H4 (cell line): ENCODE measurements at places on chromosomes 4 and X. TPM values are rescaled to one million over a fixed set of nuclear protein-coding genes. Genes with fewer than 3 reads are reported as not detected.

DNA sequence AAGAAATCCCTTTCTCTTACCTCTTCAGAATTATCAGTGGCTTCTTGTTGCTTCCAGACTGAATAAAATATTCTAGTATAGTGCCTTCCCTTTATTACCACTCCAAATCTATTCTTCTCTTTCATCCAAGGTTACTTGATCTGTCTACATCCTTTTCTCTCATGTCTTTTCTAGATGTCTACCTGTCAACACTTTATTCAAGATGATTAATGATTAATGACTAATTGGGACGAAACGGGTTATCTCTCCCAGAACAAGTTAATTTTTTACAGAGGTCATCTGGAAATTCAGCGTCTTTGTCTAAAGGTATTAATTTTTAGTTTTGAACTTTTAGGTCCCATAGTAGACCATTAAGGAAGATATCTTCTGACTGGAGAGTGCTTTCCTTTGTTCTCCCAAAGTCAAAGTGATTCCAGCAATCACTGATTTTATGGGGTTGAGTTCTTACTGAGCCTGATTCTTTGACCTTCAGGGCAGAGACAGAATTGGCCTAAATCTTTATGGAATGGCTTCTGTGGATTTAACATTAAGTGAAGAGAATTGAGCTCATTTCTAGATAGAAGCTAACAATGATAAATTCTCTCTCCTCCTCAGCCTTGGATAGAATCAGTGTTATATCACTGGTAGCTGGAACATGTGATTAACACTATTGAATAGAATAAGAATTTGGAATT is 335.4 kb upstream of the TEX13C start:
- DNase-seq = no peak

GRCh38 chr4:105060628-105061027 is 86.0 kb upstream of the TET2 start:
- peak; percentile 58 for DNase-seq

GRCh38 chr4:92646826-92647225 is 343.1 kb downstream of the GRID2 start:
- DNase-seq = no peak

BTC gene
- total RNA-seq = 1.1 and 2.1 TPM in 2 replicates
